ENCODE measurements at places on chromosomes 16 and 17.

- H3K36me3 ChIP-seq: no peaks in the 10 kb centered on the region
- peaks cover 2% of the 10 kb centered on the region for H3K27me3 ChIP-seq
- H3K4me3 ChIP-seq: no peak overlapping the region
- no peak for DNase-seq
Observed at GRCh38 chr17:74407384-74407783, 24.5 kb upstream of the GPRC5C start.

- no peaks in the 10 kb centered on the region for H3K27me3 ChIP-seq
- peaks cover 3% of the 10 kb centered on the region for H3K4me1 ChIP-seq
- H3K27ac ChIP-seq: no peak overlapping the region
- H3K36me3 ChIP-seq: peaks cover 28% of the 10 kb centered on the region
- no peak for DNase-seq
Observed at GRCh38 chr17:80212962-80213642, 7.0 kb downstream of the SGSH start.

DNA sequence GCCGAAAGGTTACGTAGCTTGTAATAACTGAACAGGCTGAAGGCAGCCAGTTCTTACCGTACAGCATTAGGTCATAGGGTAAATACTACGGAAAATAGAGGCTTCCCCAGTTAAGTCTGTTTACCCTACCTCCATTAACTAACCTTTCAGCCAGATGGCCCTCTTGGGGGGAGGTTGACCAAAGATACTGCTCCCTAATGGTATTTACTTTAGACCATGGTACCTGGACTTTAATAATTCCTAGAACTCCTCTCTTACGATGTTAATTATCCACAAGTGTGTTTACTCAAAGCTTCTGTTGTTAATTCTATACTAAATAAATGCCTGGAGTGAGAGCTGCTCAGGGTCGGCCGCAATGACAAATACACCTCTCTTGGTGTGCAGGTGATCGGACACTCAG is 9.8 kb upstream of the ADAT1 start:
- no peaks in the 10 kb centered on the region for H3K27me3 ChIP-seq
- H3K27ac ChIP-seq: no peak overlapping the region
- H3K4me3 ChIP-seq: no peak overlapping the region
- no peak for DNase-seq
- H3K4me1 ChIP-seq: peaks cover 18% of the 10 kb centered on the region

DNA sequence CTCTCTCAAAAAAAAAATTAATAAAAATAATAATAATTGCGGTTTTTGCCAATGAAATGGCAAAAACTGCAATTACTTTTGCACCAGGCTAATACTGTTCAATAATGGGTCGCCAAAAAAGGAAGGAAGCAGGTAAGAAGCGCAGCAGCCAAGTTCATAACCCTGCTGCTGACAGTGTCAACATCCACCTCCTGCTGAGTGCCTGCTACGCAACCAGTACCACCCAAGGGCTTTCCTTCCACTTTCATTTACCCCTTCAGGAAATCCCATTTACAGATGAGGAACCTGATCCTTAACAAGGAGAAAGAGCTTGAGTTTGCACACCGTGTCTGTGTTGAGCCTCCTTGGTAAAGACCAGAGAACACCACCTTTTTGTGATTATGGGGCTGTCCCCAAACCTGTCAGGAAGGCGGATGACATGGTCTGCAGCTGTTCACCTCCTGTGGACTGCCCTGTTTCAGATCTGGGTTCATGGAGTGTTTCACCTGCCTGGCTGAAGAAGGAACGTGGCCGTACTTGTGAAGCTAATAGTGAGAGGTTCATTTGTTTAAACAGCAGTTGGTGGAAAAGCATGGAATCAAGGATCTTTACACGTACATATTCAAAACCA is 378.0 kb downstream of the SLC39A11 start:
- H3K4me1 ChIP-seq: peaks cover 36% of the 10 kb centered on the region
- no peak overlapping the region for H3K27ac ChIP-seq
- H3K27me3 ChIP-seq: no peaks in the 10 kb centered on the region
- peaks cover 31% of the 10 kb centered on the region for H3K36me3 ChIP-seq

DNA sequence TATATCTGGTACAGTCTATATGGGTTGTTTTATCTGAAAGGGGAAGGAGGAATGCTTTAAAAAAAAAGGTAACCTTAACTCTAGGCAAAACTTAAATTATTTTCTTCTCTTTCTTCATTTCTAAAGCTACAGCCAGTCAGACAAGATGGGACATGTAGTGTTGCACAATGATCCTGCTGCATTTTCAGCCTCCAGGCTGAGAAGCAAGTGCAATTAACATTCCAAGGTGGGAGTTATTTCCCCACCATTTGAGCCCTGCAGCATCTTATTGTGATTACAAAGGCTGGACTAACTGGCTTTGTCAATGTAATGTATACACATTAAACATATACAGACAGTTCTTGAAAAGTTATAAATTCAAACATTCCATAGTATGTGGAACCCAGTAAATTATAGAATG is 22.6 kb upstream of the NF1 start:
- no peak for DNase-seq
- no peak overlapping the region for H3K27ac ChIP-seq
- peaks cover 5% of the 10 kb centered on the region for H3K27me3 ChIP-seq
- no peak overlapping the region for H3K4me3 ChIP-seq
- H3K4me1 ChIP-seq: peaks cover 9% of the 10 kb centered on the region

- no peak for DNase-seq
- H3K36me3 ChIP-seq: peaks cover 36% of the 10 kb centered on the region
- H3K4me1 ChIP-seq: peaks cover 14% of the 10 kb centered on the region
- H3K27me3 ChIP-seq: no peaks in the 10 kb centered on the region
- H3K4me3 ChIP-seq: no peak overlapping the region
Observed at GRCh38 chr17:708132-708531, 6.5 kb downstream of the VPS53 start.

- DNase-seq: no peak
- H3K4me3 ChIP-seq: no peak overlapping the region
- no peaks in the 10 kb centered on the region for H3K36me3 ChIP-seq
- H3K27me3 ChIP-seq: peaks cover 2% of the 10 kb centered on the region
- H3K4me1 ChIP-seq: no peaks in the 10 kb centered on the region
Observed at GRCh38 chr17:55652114-55652823, 70.4 kb downstream of the TMEM100 start.

GRCh38 chr16:86865851-86866662 is 287.7 kb downstream of the FOXL1 start:
- H3K27me3 ChIP-seq: no peaks in the 10 kb centered on the region
- H3K27ac ChIP-seq: no peak overlapping the region
- no peak for DNase-seq
- H3K4me3 ChIP-seq: no peak overlapping the region

DNA sequence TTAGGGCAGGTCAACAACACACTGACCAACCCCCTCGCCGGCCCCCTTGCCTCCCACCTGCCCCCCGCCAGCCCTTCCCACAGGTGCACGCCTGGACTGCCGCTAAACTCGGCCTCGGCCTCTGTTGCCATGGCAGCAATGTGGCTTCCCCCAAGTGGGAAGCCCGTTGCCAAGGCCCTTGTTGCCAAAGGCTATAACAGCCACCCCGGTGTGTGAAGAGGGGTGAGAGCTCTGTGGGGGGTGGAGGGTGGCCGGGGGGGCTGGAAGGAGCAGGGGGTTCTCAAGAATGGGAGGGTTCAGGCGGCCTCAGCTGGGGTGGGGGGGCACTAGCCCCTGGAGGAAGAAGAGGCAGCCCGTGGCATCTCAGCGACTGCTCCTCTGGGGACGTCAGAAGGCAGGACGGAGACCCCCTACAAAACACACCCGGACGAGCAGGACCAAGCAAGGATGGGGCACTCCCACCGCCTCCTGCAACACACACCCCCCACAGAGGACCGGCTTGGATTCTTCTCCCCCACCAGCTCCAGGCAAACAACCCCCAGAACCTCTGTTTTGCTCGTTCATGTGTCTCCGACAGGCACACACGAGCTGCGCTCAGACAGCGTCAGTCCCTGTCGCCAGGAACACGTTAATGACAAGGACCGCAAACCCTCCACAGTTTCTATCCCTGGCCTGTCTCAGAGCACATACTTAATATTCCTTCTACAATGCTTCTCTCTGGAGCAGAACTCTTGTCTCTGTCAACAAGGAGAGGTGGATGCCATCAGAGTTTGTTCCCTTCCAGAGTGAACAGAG is 55.7 kb downstream of the ABR start:
- no peak for DNase-seq
- no peak overlapping the region for H3K4me3 ChIP-seq
- H3K27ac ChIP-seq: no peak overlapping the region
- no peaks in the 10 kb centered on the region for H3K27me3 ChIP-seq

GRCh38 chr17:4365628-4366326 is 698 bp downstream of the UBE2G1 start:
- H3K4me1 ChIP-seq: peaks cover 22% of the 10 kb centered on the region
- H3K27ac ChIP-seq: no peak overlapping the region
- H3K4me3 ChIP-seq: peak overlapping the region; percentile 67
- H3K36me3 ChIP-seq: peaks cover 21% of the 10 kb centered on the region

Measured in activated T-helper 2 cell treated with anti-CD3 and anti-CD28 coated beads, Interferon-gamma antibody, Interleukin-2, Interleukin-4, amounts not matched to agents 10 μg/mL and 5 μg/mL and 100 μg/mL, durations not matched to agents 14 hours and 24 hours and 36 hours (primary cell).